ENCODE measurements at places on chromosomes 5 and 9.

- no peak for DNase-seq
Measured at GRCh38 chr9:136707849-136708517, 4.4 kb upstream of the DIPK1B start.

DNA sequence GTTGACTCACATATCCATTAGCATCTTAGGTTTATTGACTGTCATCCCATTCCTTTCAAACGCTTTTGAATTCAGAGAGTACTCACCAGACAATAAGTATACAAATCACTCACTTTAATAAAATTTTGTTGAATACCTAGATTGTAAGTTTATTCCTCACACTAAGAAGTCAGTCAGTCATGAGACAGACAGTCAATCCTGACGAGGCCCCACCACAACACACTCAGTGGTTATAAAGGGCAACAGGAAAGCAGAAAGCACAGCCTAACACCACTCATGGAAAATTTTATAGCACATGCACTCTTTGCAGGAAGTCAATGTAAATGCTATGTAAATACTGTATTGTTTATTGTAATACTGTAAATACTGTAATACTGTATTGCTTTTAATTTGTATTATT is 176.3 kb upstream of the PTGER4 start:
- DNase-seq = no peak

DNA sequence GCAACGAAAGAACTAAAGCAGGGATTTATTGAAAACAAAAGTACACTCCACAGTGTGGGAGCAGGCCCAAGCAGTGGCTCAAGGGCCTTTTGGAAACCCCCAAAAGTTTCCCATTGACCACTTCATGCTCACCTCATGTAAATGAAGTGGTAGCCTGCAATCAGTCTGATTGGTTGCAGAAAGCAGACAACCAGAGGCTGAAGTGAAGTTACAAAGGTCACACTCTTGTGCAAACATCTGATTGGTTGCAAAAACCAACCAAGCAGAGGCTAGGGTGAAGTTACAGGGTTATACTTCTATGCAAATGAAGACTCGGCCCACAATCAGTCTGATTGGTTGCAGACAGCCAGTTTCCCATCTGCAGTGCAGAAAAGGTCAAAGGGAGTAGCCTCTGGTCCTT is 258.0 kb downstream of the YTHDC2 start:
- no peak for DNase-seq

- DNase-seq = no peak
Measured at GRCh38 chr5:107426209-107426608, 244.5 kb downstream of the EFNA5 start.

GRCh38 chr5:135543485-135544304 is 7.9 kb upstream of the NEUROG1 start:
- no peak for DNase-seq

- no peak for DNase-seq
Measured at GRCh38 chr9:111598733-111599091, 735 bp downstream of the PTGR1 start.

GRCh38 chr5:80672140-80672736 is 17.5 kb upstream of the DHFR start:
- DNase-seq = no peak

GRCh38 chr5:83430130-83431010 is 41.2 kb upstream of the VCAN start:
- DNase-seq = no peak

GRCh38 chr9:70602321-70603019 is 188.0 kb upstream of the KLF9 start:
- peak; percentile 74 for DNase-seq

DNA sequence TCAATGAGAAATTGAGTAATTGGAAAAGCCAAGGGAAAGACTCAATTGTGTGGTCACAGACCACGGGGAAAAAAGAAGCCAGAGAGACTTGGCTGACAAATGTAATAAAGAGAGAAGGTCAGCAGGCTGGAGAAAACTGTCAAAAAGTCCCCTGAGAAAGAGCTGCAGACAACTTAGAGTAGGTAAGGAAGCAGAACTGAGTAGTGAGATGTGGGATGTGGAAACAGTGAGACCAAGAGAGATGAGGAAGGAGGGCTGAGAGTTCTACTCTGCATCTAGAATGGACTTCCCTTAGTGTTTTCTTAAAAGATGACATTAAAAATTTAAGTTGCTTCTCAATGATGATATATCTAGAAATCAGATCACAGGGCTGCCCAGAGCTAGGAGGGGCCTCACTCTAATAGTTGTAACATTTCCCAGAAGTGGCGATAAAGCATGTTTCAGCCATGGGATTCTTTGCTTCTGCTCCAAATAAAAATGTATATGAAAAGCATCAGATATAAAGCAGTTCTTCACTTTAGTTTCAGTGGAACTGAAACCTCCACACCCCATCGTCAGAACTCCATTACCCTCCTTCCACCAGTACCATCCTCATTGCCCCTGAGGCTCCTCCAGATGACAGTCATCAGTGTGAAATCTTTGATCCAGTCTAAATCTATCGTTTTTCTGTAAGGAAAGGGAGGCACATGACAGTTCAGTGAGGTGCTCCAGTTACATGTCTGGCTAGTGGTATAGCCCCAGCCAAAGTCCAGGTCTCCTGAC is 80.6 kb downstream of the SPEF2 start:
- DNase-seq = no peak

- DNase-seq = no peak
Measured at GRCh38 chr5:51651889-51652288, 268.6 kb downstream of the ISL1 start.

- peak; percentile 86 for DNase-seq
Measured at GRCh38 chr5:168699002-168699401, 119.8 kb upstream of the PANK3 start.

GRCh38 chr9:136285501-136286358 is 18.2 kb downstream of the CCDC187 start:
- no peak for DNase-seq

DNA sequence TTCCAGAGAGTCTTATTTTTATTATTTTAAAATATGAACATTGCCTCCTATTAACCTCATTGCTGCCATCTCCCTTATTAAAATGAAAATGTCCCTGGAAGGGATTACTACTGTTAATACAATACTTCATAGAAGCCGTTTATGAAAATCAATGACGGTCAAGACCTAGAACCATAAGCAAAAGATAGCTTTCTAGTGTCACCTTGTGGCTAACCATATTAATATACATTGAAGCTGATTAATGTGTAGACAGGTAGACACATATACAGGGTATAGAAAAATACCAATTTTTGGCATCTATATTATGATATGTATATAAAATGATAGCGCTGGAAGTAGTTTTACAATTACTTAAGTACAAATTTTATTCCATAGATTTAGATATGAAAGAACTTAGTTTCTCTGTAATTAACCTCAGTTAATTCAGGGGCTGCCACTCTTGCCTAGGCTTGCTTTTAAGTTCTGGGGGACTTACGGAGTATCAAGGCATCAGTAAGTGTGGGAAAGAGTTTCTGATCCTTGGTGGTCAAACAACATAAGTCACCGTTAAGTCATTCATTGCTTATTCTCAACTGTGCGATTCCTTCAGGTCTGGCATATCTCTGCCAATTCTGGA is 2.5 kb upstream of the YTHDC2 start:
- no peak for DNase-seq

- no peak for DNase-seq
Measured at GRCh38 chr5:10329446-10329819, 21.7 kb upstream of the CMBL start.

GRCh38 chr5:42767491-42768105 is 11.0 kb downstream of the CCDC152 start:
- no peak for DNase-seq

- DNase-seq = peak; percentile 38
Measured at GRCh38 chr9:135076143-135076875, 11.2 kb upstream of the OLFM1 start.

- DNase-seq = no peak
Measured at GRCh38 chr5:176425138-176425537, 8.8 kb upstream of the CLTB start.

GRCh38 chr5:153460421-153460820 is 30.0 kb upstream of the GRIA1 start:
- no peak for DNase-seq

- no peak for DNase-seq
Measured at GRCh38 chr9:129166623-129167557, 11.2 kb downstream of the IER5L start.

- no peak for DNase-seq
Measured at GRCh38 chr9:137482094-137482781, 23.1 kb upstream of the NSMF start.

DNA sequence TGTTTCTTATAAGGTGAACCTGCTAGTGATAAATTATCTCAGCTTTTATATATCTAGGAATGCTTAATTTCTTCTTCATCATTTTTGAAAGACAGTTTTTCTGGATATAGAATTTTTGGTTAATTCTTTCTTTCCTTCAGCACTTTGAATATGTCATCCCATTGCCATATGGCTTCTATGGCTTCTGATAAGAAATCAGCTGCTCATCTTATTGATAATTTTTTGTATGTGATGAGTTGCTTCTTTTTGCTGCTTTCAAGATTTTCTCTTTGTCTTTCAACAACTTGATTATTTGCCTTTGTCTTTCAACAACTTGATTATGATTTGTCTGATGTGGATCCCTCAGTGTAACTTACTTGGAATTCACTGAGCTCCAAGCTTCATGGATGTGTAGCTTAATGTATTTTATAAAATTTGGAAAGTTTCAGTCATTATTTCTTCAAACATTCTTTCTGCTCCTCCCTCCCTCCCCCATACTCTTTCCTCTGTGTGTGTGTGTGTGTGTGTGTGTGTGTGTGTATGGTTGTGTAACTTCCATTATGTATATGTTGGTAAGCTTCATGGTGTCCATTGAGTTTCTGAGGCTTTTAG is 243.9 kb downstream of the TLE1 start:
- no peak for DNase-seq

GRCh38 chr5:60598424-60598823 is 101.5 kb downstream of the DEPDC1B start:
- DNase-seq = no peak

DNA sequence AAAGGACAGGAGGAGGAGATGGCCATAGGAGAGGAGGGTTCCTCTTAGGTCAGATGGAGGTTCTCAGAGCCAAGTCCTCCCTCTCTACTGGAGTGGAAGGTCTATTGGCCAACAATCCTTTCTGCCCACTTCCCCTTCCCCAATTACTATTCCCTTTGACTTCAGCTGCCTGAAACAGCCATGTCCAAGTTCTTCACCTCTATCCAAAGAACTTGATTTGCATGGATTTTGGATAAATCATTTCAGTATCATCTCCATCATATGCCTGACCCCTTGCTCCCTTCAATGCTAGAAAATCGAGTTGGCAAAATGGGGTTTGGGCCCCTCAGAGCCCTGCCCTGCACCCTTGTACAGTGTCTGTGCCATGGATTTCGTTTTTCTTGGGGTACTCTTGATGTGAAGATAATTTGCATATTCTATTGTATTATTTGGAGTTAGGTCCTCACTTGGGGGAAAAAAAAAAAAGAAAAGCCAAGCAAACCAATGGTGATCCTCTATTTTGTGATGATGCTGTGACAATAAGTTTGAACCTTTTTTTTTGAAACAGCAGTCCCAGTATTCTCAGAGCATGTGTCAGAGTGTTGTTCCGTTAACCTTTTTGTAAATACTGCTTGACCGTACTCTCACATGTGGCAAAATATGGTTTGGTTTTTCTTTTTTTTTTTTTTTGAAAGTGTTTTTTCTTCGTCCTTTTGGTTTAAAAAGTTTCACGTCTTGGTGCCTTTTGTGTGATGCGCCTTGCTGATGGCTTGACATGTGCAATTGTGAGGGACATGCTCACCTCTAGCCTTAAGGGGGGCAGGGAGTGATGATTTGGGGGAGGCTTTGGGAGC is 3.1 kb downstream of the EGR1 start:
- no peak for DNase-seq

- no peak for DNase-seq
Measured at GRCh38 chr9:124077915-124078572, 66.5 kb downstream of the LHX2 start.

- DNase-seq = no peak
Measured at GRCh38 chr9:102434545-102434944, 560.6 kb upstream of the CYLC2 start.

GRCh38 chr5:124104344-124104743 is 592.4 kb downstream of the CSNK1G3 start:
- DNase-seq = no peak

- no peak for DNase-seq
Measured at GRCh38 chr9:114771889-114772288, 34.0 kb downstream of the TNFSF15 start.

- DNase-seq = no peak
Measured at GRCh38 chr5:76450054-76450453, 47.0 kb downstream of the IQGAP2 start.

GRCh38 chr5:132456987-132457361 is 33.6 kb downstream of the IRF1 start:
- DNase-seq = no peak

GRCh38 chr5:168578538-168579487 is at the start of gene PANK3:
Gene PANK3, minus strand, starts transcription at chr5:168579368. Its CDS starts 85 bp downstream, at chr5:168579283.
- no peak for DNase-seq

- DNase-seq = no peak
Measured at GRCh38 chr5:56202483-56202882, 30.6 kb downstream of the ANKRD55 start.

DNA sequence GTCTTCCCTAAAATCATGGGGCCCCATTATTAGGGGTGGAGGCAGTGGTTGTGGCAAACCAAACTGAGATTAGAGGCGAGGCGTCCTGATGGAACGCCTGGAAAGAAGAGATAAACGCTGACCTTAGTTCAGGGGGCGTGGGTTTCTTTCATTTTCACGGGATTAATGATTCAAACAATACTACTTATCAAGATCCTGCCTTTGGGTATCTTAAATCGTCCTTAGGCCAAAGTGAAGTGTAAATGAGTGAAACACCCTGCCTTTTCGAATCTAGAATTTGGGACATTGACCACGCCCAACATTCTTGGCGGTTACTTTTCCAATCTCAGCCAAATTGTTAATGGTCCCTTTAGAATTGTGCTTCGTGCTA is 1.0 kb upstream of the UBTD2 start:
- DNase-seq = no peak

DNA sequence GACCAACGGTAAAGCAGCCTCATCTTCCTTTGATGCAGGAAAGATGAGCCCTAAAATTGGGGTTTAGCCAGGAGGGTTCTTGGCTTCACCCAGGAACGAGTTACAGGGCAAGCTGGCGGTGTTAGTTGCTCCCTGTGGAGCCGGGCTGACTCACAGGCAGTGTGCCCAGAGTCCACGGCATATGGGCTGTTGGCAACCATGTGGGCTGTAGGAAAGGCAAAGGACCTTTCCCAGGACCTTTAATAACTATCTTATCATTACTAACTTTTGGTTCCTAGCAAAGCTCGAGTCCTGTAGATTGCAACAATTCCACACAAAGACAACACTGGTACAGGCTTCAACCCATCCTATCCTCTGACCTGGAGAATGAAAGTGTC is 29.8 kb upstream of the CLPTM1L start:
- no peak for DNase-seq

DNA sequence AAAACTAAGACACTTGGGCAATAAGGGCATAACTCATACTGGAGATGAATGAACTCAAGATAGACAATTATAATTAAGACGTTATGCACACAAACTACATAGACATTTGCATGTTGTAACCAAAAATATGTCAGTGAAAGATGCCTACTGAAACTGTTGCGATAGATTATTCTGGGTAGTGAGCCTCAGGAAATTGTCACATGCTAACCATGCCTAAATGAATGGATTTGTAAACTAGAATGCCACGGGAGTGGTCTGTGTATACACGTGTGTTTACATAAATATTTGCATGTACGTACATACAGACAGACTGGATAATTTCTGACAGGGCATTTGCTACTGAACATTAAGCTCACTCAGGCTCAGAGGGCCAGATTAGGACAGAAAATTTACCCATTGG is 1.2 kb downstream of the NIPSNAP3B start:
- DNase-seq = no peak

Measured in left forelimb (tissue), 1 donor.